ENCODE measurements at places on chromosomes 7 and 10.

GRCh38 chr7:112112822-112113255, 93.4 kb downstream of the DOCK4 start:
- DNase-seq, result peak; percentile 50

GRCh38 chr10:1893941-1894340, 156.6 kb upstream of the ADARB2 start:
- no peak for DNase-seq

DNA sequence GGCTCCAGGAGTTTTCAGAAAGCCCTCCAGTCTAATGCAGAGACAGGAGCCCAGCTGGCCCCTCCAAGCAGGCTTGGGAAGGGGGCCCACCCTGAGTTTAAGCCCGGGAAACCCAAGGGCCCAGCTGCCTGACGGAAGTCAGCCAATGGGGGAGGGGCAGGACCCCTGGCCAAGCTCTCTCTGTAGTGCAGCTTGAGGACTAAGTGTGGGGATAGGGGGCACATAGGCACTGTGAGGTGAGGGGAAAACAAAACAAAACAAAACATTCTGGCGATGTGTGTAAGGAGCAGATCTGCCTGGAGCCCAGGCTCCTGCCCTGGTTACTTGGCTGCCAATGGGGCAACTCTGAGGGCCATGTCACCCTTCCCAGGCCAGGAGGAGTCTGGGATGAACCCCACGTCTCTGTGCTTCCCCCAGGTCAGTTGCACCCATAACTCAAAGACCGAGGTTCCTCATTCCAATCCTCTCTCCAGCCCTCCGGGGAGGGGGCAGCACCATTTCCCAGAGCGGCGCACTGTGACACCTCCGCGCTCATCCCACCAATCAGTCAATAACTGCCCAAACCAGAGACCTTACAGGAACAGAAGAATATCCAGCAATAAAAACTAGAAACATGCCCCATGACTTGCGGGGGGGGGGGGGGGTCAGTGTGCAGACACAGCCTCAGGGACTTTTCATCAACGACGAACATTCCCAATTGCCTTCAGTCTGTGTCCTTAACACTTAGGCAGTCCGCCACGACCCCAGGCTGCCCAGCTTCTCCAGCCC, 1.7 kb downstream of the CXCL12 start:
- no peak for DNase-seq

- peak; percentile 9 for DNase-seq
Measured at GRCh38 chr10:26269754-26270153, 53.2 kb downstream of the GAD2 start.

DNA sequence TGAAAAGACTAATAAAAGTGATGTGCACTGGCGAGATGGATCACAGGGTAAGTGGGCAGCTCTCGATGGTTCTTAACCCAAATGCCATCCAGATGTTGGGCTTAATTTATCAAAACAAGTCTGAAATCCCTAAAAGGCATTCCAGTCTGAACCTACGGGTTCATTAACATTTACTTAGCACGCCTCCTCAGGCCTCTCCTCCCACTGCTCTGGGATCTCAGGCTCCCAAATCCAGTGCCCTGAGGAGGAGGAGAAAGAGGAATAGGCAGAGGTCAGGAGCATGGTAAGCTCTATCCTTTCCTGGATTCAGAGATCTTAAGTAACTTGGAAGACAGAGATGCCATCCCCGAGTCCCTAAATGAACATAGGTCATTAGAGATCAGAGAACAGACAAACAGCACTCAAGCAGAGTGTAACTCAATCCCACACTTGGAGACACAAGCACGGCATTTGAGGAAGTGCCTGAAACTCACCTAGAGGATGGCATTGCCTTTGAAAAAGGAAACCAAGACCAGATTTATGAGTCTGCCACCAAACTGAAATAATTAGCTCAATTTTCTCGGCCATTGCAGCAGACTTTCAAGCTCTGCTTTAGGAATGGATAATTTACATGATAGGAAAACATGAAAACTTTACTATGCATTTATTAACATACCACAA, 140.9 kb downstream of the CXCL12 start:
- DNase-seq, result no peak

GRCh38 chr10:48556065-48556464, 48.8 kb downstream of the ARHGAP22 start:
- DNase-seq, result no peak

DNA sequence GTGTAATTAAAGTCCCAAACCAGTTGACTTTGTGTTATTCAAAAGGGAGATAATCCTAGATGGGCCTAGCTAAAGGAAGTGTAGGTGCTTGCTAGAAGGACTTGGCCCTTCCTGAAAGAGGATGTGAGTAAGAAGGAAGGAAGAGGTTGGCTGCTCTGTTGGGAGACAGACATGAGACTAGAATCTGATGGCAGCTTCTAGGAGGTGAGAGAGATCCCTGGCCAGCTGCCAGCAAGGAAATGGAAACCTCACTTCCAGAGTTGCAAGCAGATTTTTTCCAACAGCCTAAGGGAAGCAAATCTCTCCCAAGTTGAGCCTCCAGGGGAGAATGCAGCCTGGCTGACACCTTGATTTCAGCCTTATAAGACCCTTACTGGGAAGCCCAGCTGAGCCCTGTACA, 368.4 kb upstream of the ZMIZ1 start:
- no peak for DNase-seq

- no peak for DNase-seq
Measured at GRCh38 chr10:70298393-70298792, 14.6 kb upstream of the NPFFR1 start.

DNA sequence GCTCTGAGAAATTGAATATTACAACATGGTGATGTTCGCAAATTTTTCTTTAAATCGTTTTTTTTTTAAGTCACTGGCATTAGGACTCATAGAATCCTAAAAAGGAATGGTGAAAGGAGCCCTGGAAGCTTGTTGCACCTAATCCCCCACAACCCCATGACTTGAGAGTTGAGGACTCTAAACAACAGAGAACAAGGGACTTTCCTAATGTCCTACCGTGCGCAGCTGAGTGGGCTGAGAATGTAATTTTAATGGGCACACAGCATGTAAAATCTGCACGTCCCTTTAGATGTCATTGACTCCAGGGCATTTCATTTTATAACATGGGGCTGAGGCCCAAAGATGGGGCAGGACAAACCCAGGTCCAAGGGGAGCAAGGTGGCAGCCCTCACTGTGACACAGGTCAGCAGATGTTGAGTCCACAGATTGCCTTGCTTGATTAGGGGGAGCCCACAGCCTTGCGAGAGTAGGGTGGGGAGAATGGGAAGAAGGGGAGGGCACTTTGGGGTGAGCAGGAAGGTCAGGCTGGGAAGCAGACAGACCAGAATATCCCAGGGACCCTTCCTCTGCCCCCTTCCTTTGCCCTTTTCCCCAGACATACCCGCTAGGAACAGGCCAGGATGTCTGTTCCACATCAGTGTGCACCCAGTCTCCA, 208.4 kb upstream of the ZMIZ1 start:
- DNase-seq, result no peak

- DNase-seq, result no peak
Measured at GRCh38 chr7:117424090-117424829, 3.0 kb downstream of the ASZ1 start.

DNA sequence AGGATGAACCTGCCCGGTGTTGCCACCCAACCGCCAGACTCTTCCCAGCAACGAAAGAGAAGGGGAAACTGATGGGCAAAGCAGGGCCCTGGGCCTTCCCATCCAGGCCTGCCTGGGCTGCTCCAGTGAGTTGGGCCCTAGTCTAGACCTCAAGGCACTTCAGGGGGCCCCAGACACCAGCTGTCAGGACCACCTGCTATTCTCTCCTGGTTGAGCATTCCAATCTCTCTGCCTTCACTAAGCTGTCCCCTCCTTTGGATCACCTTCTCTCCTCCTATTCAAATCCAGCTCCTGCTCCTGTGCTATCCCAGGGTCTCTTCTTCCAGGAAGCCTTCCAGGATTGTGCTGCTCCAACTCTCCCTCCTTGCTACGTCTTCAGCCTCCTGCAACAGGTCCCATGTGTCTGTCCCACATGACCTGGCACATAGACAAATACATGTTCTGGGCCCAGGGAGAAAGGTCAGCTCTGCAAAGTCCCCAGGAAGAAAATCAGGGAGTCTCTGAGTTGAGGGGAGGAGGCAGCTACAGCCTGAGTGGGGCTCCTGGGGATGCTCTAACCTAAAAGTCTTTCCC, 3.1 kb downstream of the STX1A start:
- no peak for DNase-seq

- DNase-seq, result no peak
Measured at GRCh38 chr10:29713450-29713849, 78.7 kb upstream of the SVIL start.

- DNase-seq, result no peak
Measured at GRCh38 chr7:140722254-140722653, 25.7 kb downstream of the NDUFB2 start.

GRCh38 chr7:124856299-124856888, 73.2 kb downstream of the POT1 start:
- DNase-seq, result peak; percentile 64

DNA sequence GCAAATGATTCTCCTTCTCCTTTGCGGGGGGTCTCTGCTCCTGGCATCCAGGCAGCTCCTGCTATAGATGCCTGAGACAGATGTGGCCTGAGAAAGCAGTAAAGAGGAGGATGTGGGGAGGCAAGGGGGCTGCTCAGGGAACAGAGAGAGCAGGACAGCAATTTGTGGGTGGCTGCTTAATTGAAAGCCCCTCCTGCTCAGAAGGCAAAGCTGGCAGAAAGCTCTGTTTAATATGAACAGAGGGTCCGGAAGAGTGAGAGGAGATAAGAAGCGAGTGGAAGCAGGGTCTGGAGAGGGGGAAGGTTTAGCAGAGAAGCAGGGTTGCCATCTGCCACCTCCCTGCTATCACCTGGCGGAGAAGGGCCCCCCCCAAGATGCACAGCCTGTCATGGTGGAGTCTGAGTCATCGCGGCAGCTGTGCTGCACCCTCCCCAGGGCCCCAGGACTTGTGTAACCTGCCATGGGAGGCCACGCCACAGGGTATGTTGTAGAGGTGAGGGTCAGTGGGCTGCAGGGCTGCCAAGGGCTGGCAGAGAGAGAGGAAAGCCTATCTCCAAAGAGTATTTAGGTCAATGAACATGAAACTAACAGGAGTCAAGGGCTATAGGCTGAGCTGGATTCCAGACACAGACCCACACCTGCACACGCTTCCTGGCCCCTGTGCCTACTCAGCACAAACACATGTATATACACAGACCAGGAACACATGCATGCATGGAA, 1109.8 kb upstream of the AUTS2 start:
- no peak for DNase-seq

DNA sequence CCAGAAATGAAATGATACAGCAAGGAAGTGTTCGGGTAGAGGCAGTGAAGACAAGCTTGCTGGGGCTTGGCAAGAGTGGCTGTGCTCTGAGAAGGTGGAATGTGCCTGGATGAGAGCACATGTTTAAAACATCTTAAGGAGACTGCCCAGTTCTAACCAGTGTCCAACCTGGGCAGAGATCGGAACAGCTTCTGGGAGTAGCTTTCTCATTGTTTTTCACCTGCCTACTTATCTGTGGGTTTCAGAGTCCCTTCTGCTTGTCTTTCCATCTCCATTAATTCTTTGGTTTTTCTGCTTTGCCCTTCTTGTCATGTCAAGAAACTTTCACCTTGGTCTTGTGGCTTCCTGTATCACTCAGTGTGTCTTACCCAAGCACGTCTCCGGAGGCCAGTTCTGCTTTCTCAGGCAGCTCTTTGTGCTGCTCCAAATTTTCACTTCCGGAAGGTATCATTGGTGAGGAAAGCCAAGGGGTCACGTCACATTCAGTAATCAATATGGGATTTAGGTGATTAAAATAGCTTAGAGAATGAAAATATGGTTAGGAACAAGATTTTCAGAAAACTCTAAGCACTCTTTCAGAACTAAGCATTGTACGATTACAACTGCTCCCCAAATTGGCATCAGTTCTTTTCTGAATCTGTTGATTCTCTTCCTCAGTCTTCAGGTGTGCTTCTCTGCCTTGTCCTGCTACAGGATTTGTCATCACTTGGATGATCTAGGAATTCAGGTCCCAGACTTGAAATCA, 5.5 kb upstream of the LAMB4 start:
- no peak for DNase-seq

- no peak for DNase-seq
Measured at GRCh38 chr7:51031216-51031615, 248.5 kb upstream of the GRB10 start.

DNA sequence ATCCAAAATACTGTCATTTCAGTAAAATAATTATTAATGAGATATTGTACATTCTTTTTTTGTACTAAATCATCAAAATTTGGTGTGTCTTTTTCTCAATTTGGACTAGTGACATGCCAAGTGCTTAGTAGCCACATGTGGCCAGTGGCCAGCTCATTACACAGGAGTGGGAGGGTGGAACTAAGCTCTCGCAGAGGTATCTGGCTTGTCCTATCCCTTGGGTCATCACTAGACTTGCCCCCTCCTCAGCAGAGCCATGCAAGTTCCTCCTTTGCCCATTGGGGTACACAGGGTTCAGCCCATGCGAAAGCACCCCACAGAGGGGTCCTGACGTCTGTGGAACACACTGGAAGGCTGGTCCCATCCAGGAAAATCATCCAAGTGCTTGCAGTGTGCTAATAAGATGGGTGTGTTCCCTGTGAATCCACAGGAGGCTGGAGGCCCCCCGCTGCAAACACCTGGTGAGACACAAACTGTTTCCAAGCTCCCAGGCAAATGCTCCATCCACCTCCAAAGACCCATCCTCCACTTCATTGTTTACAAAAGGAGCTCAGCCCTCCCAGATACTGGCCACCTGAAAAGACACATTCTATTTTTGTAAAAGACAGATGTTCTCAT, 1.3 kb downstream of the ARHGAP22 start:
- DNase-seq, result no peak

DNA sequence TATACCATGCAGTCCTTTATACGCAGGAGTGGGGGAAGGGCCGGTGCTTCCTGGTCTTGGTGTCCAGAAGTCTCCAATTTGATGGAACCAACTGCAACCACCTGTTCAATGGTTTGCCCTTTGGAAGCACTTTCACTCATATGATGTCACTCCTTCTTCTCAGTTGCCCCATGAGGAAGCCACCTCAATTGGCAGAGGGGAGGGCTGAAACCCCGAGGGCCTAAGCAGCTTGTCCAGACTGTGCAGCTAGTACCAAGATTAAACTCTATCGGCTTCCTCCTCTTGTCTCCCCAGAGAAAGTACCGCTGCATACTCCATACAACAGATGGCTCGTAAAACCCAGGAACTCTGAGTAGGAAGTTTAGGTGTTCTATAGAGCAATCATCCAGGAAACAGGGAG, 789.4 kb downstream of the TYW1 start:
- DNase-seq, result no peak

GRCh38 chr10:119401671-119402395, 140.7 kb downstream of the RGS10 start:
- DNase-seq, result no peak

DNA sequence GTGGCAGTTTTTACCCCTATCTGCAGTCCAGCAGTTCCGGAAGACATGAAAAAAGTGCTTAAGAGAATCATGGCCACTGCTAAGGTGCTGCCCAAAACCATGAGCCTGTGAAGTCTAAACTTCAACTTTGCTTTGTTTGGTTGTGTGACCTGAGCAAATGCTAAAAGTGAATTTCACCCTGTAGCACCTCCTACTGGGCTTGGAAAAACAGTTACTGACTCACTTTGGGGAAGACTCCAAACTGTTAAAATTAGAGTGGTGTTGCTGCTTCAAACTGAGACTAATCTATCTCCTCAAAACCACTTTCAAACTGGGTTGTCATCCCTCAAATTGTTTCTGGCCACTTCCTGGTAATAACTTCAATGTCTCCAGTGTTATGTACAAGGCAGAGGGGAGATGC, 21.3 kb downstream of the MKX start:
- no peak for DNase-seq

- DNase-seq, result no peak
Measured at GRCh38 chr10:23293145-23293724, 51.4 kb downstream of the C10orf67 start.
